ENCODE measurements at places on chromosomes 4 and X. TPM values are rescaled to one million over a fixed set of nuclear protein-coding genes. Genes with fewer than 3 reads are reported as not detected.

- no peaks in the 10 kb centered on the region for H3K27me3 ChIP-seq
- H3K4me3 ChIP-seq: no peak overlapping the region
- no peak overlapping the region for H3K27ac ChIP-seq
- DNase-seq: no peak
These were observed 118.4 kb downstream of the DTHD1 start for GRCh38 chr4:36399762-36400353.

DNA sequence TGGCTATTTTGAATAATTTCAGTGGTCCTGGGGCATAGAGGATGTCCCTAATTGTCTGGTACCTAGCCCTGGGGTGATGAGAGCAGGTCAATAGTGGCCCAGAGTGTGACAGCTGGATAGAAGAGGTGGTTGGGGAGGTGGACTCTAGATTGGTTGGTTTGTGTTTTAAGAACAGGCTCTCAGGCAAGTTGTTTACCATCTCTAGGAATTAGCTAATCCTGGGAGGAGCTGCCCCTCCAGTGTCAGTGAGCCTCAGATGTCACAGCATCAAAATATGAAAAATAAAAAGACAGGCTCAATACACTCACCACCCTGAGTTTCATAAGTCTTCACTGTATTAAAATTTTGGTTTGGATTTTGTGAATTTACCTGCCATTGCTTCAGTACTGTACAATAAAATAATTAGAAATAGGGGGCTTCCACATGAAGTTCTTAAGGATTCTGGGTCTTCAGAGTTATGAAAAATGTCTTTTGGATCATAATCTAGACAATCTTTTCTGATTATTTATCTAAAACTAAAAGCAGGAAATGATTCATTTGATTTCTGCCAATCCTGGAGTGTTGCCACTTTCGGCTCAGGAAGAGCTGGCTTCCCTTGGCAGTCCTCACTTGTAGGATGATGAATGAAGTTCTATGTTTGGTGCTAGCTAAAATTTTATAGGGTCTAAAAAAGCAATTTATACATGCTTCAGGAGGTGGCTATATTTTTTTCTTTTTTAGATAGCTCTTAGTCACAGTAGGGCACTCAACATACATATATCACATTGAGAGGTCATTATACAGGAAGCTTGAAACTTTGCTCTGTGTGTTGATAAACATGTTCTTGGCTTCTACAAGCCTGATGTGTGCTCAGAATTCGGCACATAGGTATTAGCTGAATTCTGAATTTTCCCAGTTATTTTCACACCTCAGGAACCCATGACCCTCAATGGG lies 395.1 kb downstream of the RAB28 start:
- no peak for DNase-seq
- no peak overlapping the region for H3K27ac ChIP-seq
- H3K36me3 ChIP-seq: no peaks in the 10 kb centered on the region
- H3K4me1 ChIP-seq: no peaks in the 10 kb centered on the region

GRCh38 chr4:69689599-69689998 lies 36.6 kb upstream of the UGT2A1 start:
- H3K4me3 ChIP-seq: no peak overlapping the region
- DNase-seq: peak; percentile 26
- H3K27ac ChIP-seq: no peak overlapping the region
- H3K36me3 ChIP-seq: no peaks in the 10 kb centered on the region

GRCh38 chr4:187732524-187732923 lies 263.0 kb upstream of the ZFP42 start:
- H3K4me3 ChIP-seq: no peak overlapping the region
- no peak overlapping the region for H3K27ac ChIP-seq
- peaks cover 2% of the 10 kb centered on the region for H3K4me1 ChIP-seq
- H3K36me3 ChIP-seq: no peaks in the 10 kb centered on the region

Gene AMER1
- 1.7 TPM for total RNA-seq

Gene RGN
- 0.18 TPM for total RNA-seq
